Right cardiac atrium (tissue), 5 donors: ENCODE measurements at places on chromosomes 7 and 10.
A peak's percentile ranks its signal among the peaks of the same experiment; 100 is the strongest.

GRCh38 chr7:32298408-32299132, 191.6 kb downstream of the LSM5 start:
- peak; percentile 25 for DNase-seq

- DNase-seq: no peak
Measured at GRCh38 chr7:20776942-20777341, 9.7 kb downstream of the SP8 start.

DNA sequence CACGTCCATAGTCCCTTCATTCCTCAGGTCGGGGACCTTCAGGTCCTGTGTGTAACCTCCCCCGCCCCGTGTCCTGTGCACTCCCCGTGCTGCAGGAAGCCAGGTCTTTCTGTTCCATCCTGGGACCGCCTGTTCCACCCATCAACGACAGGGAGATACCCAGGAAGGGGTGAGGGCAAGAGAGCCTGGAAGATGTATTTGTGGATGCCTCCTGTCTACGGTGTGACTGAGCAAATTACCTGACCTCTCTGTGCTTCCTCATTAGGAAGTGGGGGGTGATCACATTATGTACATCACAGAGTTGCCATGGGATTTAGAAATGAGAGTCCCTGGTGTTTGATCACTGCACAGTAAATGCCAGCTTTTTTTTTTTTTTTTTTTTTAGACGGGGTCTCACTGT, 46.3 kb downstream of the GRID2IP start:
- DNase-seq: no peak

- DNase-seq: no peak
Measured at GRCh38 chr7:6188389-6188788, 84.0 kb downstream of the CYTH3 start.

DNA sequence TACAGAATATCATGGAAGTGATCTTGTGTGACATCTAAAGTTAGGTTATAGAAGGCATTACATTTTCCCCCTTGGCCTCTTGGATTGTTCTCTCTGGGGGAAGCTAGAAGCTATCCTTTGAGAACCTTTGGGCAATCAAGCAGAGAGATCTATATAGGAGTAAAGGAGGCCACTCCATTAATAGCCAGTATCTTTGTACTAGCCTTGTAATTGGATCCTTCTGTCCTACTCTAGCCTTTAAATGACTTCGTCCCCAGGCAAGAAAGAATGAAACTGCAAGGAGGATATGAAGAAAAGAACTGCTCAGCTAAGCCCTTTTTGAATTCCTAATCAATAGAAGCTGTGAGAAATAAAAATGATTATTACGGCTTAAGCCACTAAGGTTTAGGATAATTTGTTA, 230.9 kb downstream of the AGMO start:
- DNase-seq: no peak
